Hepatocyte (in vitro differentiated cells): ENCODE measurements at places on chromosomes 3 and 15.

GRCh38 chr3:72160351-72160750 lies 375.4 kb upstream of the PROK2 start:
- no peak for DNase-seq

GRCh38 chr3:116005404-116005803 lies 382.1 kb downstream of the GAP43 start:
- peak; percentile 69 for DNase-seq

DNA sequence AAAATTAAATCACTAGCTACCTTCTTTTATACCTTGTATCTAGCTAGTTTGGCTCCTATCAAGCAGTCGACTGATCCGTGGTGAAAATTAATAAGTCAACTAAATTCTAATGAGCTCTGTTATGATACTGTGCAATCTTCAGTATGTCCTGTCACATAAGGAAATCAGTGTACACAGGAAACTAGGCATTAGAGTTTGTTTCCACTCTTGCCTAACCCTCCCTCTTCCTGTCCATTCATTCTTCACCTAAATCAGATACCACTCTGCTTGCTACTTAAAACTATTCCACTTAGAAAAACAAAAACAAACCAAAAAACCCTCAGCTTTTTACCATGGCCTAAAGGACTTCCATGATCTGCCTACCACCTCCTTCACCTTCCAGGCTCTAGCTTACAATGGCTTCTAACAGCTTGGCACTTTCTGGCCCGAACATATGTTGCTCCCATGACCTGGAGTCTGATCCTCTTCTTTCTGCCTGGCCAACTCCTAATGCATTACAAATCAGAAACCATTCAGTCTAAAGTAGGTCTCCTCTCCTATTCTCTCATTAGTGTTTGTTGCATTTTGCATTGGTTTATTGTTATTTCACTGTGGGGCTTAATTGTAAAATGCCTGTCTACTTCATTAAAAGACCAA lies 7.9 kb downstream of the RFC4 start:
- no peak for DNase-seq

GRCh38 chr3:186648851-186649250 lies 8.7 kb downstream of the FETUB start:
- DNase-seq, result no peak

DNA sequence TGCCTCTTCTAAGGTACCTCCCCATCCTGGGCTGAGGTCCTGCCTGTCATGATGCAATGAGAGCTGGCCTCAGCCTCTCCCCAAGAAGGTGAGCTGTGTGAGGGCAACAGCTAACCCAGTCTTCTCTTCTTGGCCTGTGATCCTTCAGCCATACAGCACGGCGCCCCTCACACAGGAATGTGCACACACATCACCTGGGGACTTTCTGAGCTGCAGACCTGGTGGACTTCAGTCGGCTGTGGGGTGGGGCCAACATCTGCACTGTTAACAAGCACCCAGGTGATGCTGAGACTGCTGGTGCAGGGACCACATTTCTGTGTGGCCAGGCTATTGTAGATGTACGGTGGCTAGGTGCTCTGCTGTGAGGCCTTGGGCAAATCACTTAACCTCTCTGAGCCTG lies 14.5 kb downstream of the HCN4 start:
- peak; percentile 30 for DNase-seq

DNA sequence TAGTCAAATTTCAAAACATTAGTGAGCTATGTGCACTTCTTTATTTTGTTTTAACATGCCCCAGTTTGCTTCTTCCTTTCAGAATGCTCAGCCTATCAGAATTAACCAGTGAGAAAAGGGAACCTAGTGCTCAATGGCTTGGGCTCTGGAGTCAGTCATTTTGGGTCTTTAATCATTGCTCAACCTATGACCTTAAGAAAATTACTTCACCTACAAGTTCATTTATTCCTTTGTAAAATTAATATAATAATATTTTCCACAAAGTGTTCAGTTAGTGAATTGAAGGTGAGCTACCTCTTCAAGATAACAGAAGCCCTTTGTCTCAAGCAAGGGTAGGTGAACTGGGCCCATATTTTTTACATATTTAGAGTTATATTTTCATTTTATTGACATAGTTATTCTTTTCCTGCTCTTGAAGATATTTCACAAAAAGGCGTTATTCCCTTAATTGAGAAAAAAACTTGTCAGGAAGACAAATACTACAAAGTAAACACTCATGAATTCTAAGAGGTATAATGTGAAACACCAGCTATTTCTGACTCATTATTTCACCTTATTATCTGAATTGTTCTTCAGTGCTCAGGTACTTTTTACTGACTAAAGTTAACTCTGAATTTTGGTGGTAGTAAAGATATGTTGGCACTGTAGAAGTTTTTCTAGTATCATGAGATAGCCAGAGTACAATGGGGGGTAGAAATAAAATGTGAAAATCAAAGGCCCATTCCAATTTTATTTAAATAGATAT lies 415.5 kb downstream of the NAALADL2 start:
- DNase-seq, result no peak

- no peak for DNase-seq
Measured at GRCh38 chr3:177110386-177110785, 86.9 kb downstream of the TBL1XR1 start.

GRCh38 chr3:125148836-125149235 lies 63.7 kb downstream of the SLC12A8 start:
- DNase-seq, result no peak

DNA sequence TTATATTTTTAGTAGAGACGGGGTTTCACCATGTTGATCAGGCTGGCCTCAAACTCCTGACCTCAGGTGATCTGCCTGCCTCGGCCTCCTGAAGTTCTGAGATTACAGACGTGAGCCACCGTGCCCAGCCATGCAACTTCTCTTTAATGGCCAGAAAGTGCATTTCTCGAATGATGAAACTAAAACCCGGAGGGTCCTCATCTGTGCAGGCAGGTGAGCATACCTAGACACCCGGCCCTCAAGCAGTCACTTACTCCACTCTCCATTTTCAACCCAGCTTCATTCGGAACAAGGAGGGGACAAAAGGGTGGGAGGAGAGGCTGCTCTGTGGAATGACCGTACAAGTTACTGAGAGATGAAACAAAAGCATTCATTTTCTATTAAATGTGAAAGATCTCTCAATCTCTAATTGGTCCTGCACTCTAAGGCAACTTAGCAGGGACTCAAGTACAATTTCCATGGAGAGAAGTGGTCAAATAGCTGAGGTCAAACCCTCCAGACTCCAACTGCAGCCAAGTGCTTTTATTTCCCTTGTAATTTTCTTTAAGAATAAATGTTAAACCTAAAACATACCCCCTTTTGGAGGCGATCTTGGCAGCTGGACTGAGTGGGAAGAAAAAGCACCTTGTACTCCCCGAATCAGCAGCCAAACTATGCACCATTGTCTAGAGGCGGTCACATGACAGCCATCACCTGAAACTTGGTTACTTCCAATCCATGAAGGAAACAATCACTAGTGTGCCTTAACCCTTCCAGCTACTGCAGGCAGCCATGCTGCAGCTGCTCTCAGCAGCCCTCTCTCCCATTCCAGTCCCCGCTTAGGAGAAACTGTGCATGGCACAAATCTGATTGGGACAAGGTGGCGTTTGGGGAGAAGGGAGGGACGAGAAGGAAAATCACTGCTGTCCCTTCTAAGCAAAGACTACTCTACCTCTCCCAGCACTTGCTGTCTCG lies 62.2 kb downstream of the VGLL4 start:
- no peak for DNase-seq

DNA sequence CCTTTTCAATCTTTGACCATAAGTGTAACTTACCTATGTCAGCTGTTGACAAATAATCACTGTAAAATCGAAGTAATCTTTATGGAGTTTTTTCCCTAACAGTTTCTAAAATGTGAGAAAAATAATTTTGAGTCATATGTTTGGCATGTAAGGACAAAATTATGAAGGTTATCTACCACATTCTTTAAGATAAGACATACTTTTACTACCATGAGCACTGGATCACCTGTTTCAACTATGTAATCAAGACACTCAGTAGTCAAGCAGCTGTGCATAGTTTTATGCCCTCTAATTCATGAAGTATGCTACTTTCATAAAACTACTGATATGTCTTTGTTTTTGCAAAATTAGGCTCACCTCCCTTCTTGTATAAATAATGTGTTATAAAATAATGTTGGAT lies 12.1 kb downstream of the FGF7 start:
- DNase-seq, result peak; percentile 9

DNA sequence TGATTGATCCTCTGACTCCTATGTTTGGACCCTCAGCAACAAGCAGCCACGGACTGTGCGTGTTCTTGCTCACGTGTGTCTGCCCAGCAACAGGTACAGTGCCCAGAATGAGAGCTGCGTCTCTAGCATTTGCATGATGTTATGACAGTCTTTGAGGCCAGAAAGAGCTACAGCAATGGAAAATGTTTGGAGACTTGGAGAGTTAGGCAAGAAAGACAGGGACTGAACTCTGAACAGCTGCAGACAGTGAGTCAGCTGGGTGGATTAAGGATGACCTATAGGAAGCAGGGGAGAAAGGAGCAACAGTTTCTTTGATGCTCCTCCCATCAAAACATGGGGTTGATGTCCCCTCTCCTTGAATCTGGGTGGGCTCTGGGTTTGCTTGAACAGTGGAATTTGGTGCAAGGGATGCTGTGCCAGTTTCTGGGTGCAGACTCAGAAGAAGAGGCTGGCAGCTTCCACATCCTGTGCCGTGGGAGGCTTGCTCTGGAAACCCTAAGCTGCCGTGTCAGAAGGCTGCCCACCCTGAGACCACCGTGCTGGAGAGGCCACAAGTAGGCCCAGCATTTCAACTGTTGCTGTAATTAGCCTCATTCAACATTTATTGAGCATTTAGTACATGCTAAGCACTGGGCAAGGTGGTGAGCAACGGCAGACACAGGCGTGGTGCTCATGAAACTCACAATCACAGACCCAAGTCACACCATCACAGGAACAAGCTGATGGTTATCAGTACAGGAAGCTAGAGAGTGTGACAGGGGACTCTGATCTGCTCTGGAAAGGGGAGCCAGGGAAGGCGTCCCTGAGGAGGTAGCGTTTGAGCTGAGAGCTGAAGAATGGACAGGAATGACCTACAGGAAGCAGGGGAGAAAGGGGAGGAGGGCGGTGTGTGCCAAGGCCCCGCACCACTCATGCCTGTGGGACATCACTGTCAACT lies 21.7 kb downstream of the CCR9 start:
- peak; percentile 64 for DNase-seq

- DNase-seq, result no peak
Measured at GRCh38 chr3:53841296-53841695, 4.9 kb downstream of the CHDH start.

- no peak for DNase-seq
Measured at GRCh38 chr3:18440066-18440722, 15.1 kb upstream of the SATB1 start.

GRCh38 chr15:90583471-90584252 lies 53.9 kb downstream of the CRTC3 start:
- no peak for DNase-seq

- no peak for DNase-seq
Measured at GRCh38 chr3:46997453-46998091, 18.1 kb downstream of the NBEAL2 start.

GRCh38 chr15:83163032-83163431 lies 44.6 kb downstream of the HDGFL3 start:
- DNase-seq, result no peak

DNA sequence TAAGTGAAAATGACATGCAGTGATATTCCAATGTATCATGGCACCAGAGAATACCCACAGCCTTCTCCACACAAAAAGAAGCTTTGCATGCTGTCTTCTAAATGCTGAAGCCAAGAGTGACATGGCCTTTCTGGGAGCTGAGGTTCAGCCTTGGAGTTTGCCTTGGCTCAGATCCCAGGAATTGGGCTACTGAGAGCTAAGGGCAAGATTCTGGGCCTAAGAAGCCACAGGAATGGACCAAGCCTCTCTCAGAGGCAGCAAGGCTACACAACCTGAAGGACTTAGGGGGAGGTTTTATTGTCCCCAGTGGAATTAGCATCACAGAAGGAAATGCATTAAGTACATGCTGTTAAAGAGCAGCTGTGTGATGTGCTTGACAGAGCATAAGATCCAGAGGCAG lies 1078.5 kb downstream of the TUSC7 start:
- DNase-seq, result no peak

GRCh38 chr3:133870822-133871221 lies 24.9 kb downstream of the RAB6B start:
- DNase-seq, result no peak

- DNase-seq, result no peak
Measured at GRCh38 chr15:81235276-81236123, 38.8 kb downstream of the IL16 start.

DNA sequence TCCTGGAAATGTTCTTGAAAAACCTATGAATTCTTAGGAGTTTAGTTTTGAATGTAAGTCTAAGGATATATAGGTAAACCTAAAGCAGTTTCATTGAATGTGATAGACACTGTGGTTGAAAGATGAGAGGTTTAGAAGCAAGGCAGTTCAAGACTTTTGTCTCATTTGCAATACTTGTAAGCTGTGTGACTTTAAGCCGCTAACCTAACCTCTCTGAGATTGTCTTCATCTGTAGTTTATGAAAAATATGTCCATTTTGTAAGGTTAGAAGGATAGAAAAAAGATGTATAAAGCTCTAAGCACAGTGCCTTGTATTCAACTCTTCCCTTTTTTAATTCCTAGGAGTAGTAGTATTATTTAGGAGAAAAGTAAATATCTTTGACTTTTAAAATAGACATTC lies 306.6 kb upstream of the ARRDC4 start:
- no peak for DNase-seq

DNA sequence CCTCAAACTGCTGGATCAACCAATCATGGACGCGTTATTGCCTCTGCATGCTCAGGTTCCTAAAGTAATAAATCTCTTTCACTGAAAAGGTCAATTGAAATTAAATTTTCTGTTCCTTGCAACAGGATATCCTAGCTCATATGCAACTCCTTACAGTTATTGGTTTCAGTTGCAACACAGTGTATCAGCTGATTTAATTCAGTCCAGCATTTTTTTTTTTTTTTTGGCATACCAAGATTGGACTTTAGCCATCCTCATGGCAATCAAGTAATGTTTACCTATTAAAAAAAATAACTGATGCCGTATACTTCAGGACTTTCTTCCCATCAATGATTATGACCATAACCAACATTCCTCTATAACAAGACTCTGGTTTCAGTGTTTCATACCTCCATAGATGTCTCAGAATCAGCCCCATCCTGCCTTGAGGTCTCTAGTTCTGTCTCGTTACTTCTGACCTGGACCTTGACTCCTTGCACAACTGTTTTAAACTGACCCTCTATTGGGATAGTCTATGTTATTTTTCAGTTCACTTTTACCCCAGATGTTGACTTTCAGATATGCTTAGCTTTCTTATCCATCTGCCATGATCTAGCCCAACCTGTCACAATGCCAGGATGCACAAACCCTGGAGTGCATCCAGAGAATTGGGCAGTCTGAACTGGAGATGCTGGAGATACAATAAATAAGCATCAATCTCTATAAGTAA lies 265.0 kb upstream of the GADL1 start:
- no peak for DNase-seq

- DNase-seq, result no peak
Measured at GRCh38 chr15:73886717-73887345, 13.5 kb downstream of the TBC1D21 start.

GRCh38 chr3:134721214-134721613 lies 70.4 kb upstream of the KY start:
- no peak for DNase-seq

GRCh38 chr3:186953011-186953487 lies 22.7 kb downstream of the ST6GAL1 start:
- no peak for DNase-seq
